ENCODE measurements at places on chromosomes 12 and 14.

- no peak for DNase-seq
These were observed 182.1 kb upstream of the HMGA2 start for GRCh38 chr12:65642061-65642661.

DNA sequence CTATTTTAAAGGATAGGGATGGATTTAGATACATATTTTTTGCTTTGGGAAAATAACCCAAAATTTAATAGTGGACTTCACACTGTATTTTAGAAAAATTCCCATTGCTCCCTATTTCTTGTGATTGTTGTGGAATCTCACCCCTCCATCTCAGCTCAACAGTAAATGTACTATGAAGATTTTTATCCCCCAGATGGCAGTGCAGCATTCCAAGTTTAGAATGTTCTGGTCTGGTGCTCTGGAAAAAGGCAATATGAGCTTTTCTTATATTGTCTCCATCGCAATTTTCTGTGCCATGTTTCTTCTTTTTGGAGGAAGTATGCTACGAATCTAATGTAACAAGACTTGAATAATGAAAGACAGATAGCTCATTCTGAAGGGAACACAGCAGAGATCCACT lies 471.7 kb upstream of the SYT1 start:
- no peak for DNase-seq

DNA sequence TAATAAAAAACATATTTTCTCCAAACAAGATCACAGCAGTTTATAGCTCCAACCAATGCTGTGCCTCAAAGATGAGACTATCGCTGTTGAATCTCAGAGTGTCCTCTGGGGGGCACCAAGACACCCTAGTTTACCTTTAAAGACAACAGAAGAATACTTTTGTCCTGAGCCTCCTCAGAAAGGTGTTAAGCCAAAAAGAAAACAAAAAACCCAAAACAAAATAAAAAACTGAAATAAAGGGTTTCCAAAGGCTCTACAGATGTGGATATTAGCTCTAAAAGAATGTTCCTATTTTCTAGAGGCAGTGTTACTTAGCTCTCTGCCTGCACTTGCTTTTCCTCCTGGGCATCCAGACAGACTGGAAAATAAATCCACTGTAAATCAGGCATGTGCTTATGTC lies 86.9 kb upstream of the TTC7B start:
- no peak for DNase-seq

DNA sequence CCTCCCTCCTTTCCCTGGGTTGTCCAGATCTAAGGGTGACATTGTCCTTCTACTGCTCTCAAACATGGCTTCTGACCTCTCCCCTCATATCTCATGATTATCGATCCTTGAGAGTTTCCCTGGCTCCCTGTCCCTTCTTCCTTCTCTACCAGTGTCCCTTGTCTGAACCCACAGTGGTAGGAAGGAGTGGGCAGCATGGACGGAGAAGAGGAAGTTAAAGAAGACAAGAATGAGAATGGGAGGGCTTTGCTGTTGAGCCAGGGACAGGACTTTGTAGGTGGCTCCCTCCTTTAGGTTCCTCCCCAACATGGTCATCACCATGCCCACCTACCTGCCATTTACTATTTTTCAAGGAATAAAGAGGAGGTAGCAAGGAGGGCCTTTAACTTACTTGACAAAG lies 166.7 kb downstream of the TMEM117 start:
- no peak for DNase-seq

- no peak for DNase-seq
These were observed 82.1 kb upstream of the BDKRB2 start for GRCh38 chr14:96122496-96122895.

DNA sequence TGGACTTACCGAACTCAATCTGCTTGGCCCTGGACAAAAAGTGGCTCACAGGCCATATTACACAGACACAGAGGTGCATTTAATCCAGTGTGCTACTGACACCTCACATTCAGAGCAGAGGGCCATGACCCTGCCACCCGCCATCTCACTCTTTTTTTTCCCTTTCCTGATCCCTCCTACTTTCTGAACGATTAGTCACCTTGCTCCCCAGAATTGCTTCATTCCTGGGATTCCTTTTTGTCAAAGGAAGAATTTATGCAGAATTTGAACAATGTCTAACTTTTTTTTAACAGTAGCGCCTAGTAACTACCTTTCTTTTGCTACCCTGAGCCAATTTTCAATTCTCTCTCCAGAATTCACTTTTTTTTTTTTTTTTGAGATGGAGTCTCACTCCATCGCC lies 4.6 kb downstream of the PKP2 start:
- no peak for DNase-seq

DNA sequence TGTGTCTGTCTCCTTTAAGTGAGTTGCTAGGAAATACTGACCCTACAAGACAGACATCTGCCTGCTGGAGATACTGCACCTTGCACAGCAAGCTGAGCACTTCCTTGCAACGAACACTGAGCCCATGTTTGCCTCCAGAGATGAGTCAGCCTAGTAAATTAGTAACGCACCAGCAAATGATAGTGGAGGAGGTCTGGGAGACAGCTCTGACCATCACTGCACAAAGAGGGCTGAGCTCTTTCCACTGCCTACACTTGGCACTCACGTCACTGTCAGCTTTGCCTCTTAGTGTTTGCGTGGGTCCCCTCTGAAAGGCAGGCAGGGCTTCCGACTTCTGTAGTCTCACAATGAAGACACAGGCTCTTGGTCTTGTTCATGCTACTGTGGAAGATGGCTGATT lies 109.0 kb downstream of the APAF1 start:
- no peak for DNase-seq

- no peak for DNase-seq
These were observed 17.4 kb downstream of the BCL2L14 start for GRCh38 chr12:12088147-12088546.

DNA sequence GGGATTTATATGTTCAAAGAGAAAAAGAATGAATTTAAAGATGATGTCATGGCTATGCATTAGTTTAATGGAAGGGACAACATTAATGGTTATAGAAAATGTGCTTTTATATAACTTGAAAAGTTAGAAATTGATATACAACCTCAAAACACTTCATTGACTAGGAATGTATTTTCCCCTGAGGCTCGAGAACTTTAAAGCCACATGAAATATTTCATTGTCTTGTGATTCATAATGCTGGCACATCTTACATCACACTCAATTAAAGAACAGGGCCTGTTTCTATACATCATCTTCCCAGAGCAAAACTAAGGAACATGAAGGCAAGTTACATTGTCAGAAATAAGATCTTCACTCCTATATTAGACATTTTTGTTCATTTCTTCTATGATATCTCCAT lies 35.2 kb upstream of the PAWR start:
- DNase-seq: no peak

DNA sequence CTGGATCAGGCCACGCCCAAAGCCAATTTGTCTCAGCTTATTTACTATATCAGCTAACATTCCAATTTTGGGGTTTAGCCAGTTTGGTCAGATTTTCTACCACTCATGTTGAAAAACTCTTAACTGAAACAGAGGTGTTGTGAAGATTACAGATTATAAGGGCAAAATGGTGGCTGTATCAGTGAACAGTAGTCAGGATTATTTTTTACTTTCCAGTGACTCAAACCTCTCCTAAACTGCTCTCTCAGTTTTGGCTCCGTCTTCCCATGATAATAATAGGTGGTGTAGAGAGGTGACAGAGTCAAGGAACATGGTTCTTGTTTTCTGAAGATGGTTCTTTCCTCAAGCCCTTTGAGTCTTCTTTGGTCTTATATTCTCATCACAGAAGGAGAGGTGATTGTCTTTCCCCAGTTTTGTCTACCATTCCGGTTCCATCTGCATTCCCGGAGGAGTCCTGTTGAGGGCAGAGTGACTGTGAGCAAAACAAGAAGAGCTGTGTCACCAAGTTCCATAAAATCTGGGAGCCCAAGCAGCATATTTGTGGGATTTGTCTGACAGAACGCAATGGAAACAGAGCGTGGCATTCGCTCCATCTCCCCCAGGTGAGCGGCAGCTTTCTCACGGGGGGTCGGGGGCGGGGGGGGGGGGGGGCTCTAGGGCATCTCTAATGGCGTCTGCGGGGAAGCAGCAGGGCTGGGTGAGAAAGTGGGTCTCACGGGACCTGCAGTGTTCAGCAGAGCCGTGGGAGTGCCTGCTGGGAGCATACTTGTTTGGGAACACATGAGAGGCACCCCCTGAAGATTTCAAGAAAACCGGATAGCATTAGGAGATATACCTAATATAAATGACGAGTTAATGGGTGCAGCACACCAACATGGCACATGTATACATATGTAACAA lies 59.1 kb downstream of the TBC1D30 start:
- no peak for DNase-seq

GRCh38 chr14:22872033-22872832 lies 693 bp downstream of the LRP10 start:
- DNase-seq: no peak

DNA sequence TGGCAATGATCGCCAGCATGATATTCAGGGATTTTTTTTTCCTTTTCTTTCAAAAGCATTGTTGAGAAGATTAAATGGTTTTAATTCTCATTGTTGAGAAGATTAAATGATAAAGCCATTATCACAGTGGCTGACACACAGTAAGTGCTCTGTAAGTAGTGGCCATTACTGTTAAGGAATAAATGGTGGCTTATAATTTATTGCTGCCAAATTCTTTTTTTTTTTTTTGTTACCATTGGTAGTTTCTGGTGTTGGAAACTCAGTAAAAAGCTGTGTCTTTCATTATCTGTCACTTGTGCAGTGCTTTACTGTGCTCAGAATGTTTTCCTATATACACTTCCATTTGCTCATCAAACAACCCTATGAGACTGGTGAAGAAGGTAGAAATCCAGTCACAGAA lies 15.3 kb downstream of the YAF2 start:
- DNase-seq: no peak

- DNase-seq: no peak
These were observed 13.3 kb downstream of the PPP2R5C start for GRCh38 chr14:101774814-101775213.

DNA sequence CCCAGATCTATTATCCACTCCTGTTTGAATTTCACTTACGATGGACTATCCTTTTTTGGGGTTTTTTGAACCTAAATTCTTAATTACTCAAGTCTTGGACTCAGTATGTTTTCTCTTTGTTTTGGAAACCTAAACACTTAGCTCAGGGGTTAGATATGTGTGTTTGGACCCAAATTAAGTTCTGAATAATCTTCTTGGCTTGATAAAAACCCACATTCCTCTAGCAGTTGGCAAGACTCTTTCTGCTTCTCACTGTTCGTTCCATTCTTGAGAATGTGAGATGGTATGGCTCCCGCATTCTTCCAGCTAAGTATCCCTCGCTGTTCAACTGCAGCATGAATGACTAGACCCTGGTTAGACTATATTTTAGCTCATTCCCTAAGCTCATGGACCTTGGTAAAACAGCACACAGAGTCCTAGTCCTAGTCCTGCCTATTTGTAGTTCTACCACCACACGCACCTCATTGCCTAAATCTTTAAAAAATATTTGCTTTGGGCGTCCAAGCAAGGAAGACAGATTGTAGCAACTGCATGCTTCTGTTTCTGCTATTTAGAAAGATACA lies 860.0 kb downstream of the RPS29 start:
- DNase-seq: no peak

- DNase-seq: no peak
These were observed 100.7 kb upstream of the ATF7IP start for GRCh38 chr12:14264778-14265177.

DNA sequence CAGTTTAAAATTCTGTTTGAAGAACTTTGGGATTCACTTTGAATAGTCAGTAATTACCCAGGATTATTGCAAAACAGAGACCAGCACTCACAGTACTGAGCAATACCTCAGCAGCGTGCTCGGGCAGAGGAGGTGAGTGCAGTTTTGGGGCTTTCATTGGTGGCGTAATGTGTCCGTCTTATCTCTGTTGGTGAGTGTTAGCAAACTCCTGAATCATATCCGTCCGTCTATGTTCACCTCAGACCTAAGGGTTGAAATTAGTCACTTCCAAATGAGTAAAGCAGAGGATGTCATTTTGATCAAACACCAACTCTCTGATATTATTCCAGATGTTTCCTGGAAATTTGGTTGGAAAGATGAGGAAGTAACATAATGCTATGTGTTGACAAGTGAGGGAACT lies 82.8 kb downstream of the BORCS5 start:
- DNase-seq: no peak

DNA sequence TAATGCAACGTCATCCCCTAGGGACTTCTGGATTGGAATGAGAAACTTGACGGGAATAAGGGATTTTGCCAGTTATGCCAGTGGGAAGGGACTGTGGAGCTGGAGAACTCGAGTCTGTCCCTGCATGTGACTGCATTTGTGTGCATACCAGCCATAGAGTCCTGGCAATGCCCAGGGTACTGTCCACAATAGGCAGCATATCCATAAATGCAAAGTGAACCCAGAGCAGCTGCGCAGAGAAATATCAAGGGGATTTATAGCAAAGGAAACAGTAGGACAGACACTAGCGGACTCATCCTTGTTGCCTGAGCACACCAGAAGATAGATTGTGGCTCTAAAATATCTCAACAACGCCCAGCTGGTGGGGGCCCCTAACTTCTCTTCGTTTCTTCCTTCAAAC lies 247.1 kb upstream of the SRRM4 start:
- no peak for DNase-seq

DNA sequence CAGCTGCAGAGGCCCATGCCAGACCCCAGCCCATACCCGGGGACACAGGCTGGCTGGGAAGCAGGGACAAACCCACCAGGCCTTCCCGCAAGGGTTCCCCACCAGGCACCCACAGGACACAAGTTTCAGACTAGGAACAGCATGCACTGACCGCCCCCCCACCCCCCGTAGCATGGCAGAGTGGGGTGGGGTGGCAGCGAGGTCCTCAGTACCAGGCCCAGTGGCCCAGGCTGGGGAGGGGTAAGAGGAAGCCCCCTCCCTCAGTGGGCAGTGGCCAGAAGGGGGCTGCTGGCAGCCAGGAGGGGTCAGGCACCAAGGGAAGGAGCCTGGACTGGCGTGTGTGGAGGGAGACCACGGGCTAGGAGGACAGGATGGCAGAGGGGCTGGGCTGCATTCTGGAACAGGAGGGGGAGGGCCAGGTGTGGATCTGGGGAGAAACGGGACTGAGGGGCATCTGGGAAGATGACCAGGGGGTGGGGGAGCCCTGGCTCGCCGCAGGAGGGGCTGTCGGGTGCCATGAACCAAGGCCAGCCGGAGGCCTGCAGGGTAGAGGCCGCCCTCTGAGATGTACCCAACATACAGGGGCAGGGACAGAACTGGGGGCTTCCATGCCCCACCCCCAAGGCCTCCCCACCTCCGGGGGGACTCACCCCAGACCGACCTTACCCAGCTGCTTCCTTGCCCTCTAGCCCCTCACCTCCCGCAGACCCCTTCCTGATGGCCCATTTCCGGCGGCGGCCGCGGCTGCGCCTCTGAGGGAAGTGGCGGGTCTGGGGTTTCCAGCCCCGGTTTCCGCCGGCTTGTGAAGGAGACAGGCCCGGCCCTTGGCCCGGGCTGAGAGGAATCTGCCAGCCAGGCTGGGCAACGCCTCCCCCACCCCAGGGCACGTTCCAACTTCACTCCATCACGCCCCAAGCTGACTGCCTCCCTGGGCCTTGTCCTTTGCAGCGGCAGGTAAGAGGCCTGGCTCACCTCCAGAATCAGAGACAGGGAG lies 5.6 kb upstream of the JAG2 start:
- DNase-seq: no peak

- DNase-seq: no peak
These were observed 28.5 kb upstream of the KLHL42 start for GRCh38 chr12:27751386-27752047.

- no peak for DNase-seq
These were observed 48.5 kb downstream of the FGD6 start for GRCh38 chr12:95168746-95169145.

Data from cortex of kidney (tissue), 1 donor.